Stimulated activated CD4-positive, alpha-beta T cell treated with anti-CD3 and anti-CD28 coated beads, TNF-alpha, amount 100 ng/mL, for 4 hours (primary cell): ENCODE measurements at places on chromosomes 3 and 15.

- no peak for DNase-seq
Observed at GRCh38 chr3:20739814-20740213, 553.8 kb upstream of the SGO1 start.

DNA sequence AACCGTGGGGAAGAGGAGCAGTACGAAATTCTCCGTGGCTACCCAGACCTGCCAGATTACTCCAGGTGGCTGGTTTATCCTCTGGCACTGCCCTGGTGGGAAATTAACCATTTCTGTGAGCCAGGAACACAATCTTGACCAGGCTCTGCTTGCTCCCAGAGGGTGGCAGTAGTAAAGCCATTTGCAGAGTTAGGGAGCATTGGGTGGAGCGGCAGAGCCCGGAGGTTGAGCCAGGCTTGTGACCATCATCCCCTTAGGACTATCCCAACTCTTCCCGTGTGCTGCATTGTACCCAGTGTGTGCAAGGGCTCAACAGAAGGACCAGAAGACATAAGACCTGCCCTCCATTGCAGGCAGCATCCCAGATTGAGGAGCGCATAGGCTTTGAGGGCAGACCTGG lies 5.3 kb downstream of the KNG1 start:
- DNase-seq = no peak

GRCh38 chr15:83516935-83517334 lies 69.8 kb downstream of the SH3GL3 start:
- no peak for DNase-seq

- no peak for DNase-seq
Observed at GRCh38 chr3:142553741-142554140, 24.8 kb downstream of the ATR start.

DNA sequence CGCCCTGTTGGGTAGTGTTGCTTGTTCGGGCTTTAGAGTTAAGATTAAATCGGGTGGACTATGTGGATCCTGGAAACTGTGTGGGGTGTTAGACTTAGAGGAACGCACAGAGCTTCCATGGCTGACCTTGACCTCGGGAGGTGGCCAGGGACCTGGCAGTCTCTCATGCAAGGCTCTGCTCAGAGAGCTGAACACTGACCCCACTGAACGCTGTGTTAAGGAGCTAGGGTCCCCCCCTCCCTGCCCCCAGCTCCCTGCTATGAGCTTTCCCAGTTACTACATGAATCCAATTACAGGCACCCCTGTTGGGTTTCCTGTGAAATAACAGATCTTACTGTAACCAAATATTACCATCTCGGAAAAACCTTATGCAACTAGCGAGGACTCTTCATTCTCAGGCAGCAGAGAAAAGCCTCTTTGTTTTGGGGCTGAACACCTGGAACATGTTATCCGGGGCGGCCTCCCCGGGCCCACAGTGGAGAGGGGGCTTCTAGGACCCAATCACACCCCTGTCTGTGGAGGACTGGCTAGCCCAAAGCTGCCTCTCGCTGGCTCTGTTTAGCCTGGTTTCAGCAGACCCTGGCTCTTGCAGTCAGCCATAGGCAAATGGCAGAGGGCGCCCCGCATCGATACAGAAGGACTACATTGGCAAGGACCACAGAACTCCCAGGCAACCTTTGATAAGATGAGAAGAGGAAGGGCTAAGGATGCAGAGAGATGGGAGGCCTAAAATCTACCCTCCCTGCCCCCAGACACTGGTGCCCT lies 25.8 kb upstream of the ALDH1A3 start:
- DNase-seq = no peak

DNA sequence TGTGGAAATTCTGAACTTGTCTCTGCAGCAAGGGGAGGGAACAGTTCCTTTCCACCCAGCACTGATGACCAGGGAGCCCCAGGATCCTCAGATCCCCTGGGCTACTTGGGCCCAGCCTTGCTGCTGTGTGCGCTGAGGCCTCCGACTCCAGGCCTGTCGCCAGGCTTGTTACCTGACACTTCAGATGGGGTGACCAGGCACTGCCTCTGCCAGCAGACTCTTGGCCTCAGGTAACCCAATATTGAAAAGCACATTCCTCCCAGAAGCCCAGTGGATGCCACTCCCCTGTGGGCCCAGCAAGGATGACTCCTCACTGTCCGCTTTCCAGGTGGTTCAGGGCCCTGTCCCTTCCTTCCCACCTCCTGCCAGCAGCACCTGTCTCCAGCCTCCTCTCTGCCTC lies 3.5 kb upstream of the PLA2G4E start:
- no peak for DNase-seq
